ENCODE measurements at places on chromosomes 4 and X.
A peak's percentile ranks its signal among the peaks of the same experiment; 100 is the strongest.

GRCh38 chr4:42501624-42502401 is 104.5 kb downstream of the SHISA3 start:
- no peak for DNase-seq

DNA sequence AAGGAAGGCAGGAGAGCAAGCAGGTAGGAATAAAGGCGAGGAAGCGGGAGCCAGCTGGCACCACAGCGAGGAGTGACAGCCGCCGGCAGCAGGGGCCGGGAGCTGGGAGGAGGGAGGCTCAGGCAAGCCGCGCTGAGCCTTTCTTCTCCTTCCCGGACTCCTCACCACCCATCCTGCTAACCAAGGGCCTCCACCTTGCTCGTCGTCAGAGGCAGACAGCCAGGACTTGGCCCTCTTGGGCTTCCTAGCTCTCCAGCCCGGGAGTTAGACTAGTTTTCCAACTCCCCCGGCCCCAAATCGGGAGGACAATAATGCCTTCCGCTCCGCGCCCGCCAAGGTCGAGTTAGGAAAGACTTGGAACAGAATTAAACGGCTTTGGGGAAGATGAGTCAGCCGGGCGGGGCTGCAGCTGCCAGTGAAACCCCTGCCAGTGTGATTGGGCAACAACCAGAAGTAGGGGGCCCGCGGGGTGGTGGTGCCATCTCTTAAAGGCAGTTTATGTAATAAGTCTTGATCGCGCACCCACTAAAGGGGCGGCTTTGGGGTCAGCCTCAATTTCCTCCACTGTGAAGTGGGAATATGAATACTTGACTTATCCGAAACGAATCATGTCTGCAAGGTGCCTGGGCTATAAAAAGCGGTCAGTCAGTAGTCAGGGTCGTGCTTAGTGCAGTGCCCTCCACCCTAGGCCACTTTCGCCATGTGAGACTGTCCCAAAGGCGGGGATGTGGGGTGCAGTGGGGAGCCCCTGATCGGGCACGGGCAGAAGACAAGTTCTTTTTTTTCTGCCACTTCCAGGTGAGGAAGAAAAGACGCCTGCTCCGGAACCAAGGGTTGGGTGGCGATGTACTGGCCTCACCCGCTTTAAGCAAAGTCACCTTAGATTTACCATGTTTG is 6.7 kb upstream of the HSD17B10 start:
- DNase-seq, result no peak

DNA sequence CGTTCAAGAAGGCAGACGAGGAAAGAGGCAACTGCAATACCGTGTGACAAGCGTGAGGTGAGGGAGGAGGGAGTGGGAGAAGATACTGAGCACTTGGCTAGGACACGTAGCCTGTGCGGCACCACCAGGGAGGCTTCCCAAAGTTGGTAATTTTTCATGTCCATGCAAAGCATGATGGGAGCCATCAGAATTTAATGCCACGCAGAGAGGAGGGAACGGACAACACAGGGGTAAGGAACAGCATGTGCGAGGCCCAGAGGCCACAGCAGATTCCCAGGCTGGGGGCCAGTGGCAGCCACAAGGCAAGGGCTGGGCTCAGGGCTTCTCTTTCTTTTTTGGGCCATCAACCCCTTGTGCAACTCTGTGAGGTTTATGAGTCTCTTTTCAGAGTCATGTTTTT is 11.0 kb upstream of the CLDN24 start:
- no peak for DNase-seq

- DNase-seq, result no peak
These were observed 21.7 kb downstream of the INPP4B start for GRCh38 chr4:142824368-142824767.

DNA sequence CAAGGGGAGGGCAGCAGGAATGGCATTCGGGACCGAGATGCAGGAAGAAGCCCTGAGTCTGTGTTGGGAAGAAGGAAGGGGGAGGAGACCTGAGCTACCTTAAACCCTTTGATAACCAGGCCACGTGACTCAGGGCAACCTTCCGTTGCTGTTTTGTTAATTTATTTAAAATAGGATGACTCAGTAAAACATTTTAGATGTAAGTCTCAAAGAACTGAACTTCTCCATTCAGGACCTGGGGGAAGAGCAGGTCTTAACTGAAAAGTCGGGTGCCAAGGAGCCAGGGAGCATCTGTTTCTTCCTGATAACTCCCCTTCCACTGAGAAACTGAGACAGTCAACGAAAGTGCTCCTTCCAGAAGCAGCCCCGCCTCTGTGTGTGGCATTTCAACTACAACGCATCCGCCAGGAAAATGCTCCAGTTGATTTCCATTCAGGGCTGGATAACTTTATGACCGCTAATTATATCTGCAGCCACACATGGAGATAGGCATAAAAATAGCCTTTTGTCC is 88.0 kb downstream of the IRF2 start:
- DNase-seq, result peak; percentile 34

- no peak for DNase-seq
These were observed 530 bp upstream of the NMU start for GRCh38 chr4:55636656-55636999.
